ENCODE measurements at places on chromosomes 1 and 21.
A peak's percentile ranks its signal among the peaks of the same experiment; 100 is the strongest.

DNA sequence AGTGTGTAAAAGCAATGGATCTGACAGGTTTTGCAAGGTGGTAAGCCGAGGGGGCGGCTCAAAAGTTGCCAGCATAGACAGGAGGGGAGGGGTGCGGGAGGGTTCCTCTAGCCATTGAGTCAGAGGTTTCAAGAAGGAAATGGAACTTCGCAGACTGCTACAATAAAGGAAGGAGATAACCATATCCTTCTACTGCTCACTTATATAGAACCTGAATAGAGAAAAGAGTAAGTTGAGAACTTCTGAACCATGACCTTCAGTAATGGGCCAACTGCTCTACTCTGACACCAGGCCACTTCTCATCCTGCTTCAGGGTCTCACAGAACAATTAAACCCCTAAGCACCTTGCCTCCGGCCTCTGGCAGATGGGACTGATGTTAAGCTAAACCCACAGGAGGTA, 26.3 kb upstream of the BCAR3 start:
- peak; percentile 43 for DNase-seq

DNA sequence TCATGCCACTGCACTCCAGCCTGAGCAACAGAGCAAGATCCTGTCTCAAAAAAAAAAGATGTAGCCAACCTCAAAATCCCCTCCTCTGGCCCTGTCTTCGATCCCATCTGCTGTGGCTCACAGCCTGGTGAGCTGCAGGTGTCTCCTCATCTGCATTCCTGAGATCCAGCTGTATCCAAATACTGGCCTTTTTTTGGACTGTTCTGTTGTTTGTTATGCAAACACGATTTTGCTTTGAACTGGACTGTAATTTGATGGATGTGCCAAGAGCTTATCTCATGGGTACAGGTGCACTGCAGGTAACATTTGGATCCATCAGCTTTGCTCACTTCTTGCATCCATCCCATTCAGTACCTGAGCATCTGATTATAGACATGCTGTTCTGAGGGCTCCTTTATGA, 14.1 kb upstream of the FAM43B start:
- DNase-seq: no peak

- DNase-seq: no peak
Observed at GRCh38 chr1:175802407-175803123, 59.2 kb upstream of the TNR start.

GRCh38 chr1:201443747-201444146, 22.2 kb upstream of the TNNI1 start:
- DNase-seq: no peak

- no peak for DNase-seq
Observed at GRCh38 chr1:32549616-32550015, 10.4 kb downstream of the ZBTB8A start.

DNA sequence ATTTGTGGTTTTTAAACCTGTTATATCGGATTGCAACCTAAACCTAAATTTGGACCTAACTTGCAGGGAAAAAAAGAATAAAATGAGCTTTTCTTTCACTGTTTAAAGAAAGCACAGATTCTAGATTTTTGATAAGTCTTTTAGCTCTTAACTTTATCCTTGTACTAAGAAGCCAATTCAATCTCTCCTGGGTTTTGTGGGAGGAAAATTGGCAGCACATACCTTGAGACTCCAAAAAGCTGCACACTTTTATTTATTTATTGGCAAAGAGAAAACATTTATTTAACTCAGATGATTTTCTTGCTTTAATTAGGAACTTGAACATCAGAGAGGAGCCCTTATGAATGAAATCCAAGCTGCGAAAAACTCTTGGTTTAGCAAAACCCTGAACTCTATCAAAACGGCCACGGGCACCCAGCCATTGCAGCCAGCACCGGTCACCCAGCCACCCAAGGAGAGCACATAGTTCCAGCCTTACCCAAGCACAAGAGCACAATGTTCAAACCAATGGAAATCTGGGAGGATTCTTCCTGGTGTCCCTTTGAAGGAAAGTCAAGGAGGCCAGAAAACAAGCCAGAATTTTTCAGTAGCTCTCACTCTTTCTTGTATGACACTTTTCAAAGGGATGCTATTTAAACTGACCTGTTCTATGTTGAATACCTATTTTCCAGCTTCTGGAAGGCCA, 10.1 kb upstream of the CACYBP start:
- DNase-seq: no peak

- no peak for DNase-seq
Observed at GRCh38 chr21:43361127-43361492, 65.8 kb downstream of the SIK1 start.

DNA sequence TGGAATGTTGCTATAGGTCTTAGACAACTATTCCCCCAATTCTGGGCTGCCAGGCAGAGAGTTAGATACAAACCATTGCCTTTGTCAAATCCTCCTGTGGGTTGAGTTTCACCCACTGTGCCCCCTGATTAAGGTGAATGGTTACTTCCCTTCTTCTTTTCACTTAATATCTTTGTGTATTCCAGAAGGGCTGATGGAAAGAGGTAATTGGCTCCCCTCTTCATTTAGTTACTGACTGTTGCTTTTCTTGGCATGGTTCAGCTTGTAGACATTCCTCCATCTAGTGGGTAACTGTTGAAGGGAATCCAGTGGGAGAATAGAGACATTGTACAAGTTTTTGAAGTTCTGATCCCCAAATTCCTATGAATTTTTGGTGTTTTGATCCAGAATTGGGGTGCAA, 43.8 kb upstream of the MACF1 start:
- no peak for DNase-seq

- DNase-seq: no peak
Observed at GRCh38 chr21:36080386-36080785, 10.6 kb downstream of the CBR1 start.

DNA sequence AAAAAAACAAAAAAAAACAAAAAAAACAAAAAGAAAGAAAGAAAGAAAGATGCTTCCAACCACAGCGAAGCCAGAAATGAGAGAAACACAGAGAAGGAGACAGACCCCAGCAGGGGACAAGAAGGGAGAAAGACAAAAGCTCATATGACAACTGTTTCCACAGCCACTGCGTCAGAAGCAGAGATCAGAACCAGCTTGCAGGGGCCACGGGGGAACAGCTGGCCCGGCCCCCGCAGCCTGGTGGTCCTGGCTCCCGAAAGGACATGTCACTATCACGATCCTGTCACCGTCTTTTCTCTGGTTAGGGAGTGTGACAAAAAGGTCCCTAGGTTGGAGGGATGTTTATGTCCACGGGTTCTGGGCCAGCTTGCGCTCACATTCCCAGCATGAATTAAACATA, 60.7 kb downstream of the ACOT7 start:
- DNase-seq: no peak

GRCh38 chr1:29368936-29369932, 132.9 kb downstream of the PTPRU start:
- no peak for DNase-seq

- no peak for DNase-seq
Observed at GRCh38 chr1:234642428-234642827, 32.5 kb upstream of the IRF2BP2 start.

DNA sequence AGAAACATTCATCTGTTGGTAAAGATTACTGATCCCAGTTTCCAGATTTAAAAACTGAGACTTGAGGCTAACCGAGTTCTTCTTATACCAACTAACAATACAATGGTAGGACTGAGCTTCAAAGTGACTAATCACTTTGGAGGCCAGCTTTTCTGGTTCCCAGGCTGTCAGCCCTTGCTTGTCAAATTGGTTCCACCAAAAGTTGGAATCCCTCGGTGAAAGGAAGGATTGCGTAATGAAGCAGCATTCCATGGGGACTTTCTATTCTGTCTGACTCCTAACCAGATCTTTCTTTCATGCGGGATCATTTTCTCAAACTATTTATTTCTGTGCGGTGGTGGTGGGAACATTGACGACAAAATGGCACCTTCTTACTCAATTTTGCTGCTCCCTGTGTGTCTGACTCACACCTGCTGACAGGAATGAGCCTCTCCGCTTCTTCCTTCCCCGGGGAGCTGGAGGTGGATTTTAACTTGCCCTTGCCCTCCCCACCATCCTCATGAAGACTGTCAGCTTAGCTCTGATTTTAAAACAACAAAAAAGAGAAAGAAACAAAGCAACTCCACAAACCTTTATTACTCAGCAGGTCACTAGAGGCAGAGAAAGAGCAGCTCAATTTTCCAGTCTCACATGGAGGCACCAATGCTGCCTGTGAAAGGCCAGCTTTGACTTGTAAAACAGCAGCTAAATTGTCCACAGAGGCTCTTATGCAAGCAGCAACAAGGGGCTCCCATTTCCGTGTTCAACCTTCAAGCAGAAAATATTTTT, 32.9 kb upstream of the RASAL2 start:
- DNase-seq: no peak

- DNase-seq: no peak
Observed at GRCh38 chr1:201375169-201375568, 2.3 kb downstream of the TNNT2 start.

- DNase-seq: no peak
Observed at GRCh38 chr1:113745425-113745824, 13.9 kb downstream of the PHTF1 start.

- DNase-seq: no peak
Observed at GRCh38 chr21:23939369-23940065, 1667.8 kb downstream of the MRPL39 start.

DNA sequence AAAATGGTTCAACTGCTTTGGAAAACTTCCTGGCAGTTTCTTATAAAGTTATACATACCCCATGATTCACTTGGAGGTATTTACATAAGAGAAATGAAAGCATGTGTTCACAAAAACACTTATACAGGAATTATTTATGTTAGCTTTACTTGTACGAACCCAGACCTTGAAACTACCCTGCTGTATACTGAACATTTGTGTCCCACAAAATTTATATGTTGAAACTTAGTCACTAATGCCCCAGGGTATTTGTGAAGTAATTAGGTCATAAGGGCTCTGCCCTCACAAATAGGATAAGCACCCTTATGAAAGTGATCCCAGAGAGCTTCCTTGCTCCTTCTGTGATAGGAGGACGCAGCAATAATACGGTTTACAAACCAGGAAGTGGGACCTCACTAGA, 42.7 kb upstream of the B3GALT2 start:
- no peak for DNase-seq
